ENCODE measurements at places on chromosomes 3 and 15.

- no peak for DNase-seq
Measured at GRCh38 chr15:86382341-86382740, 302.7 kb downstream of the AGBL1 start.

DNA sequence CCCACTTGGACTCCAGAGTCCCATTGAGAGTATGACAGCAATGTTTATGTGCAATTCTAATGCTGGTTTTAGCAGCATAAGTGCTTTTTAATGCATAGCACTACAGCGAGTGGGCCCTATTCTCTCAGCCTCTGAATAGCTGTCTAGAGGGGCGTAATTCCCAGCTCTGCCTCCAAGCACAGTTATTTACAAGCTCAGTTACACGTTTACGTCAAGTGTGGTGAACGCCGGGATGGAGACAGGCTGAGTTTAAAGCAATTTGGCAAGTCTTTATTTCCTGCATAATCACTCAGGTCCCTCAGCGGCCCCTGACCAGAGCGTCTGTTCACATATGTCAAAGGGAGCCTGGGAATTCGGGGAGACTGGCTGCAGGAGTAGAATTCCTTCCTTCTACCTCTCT is 43.9 kb downstream of the SOX14 start:
- DNase-seq, result no peak

GRCh38 chr15:59492389-59493377 is 54.7 kb downstream of the FAM81A start:
- peak; percentile 45 for DNase-seq

DNA sequence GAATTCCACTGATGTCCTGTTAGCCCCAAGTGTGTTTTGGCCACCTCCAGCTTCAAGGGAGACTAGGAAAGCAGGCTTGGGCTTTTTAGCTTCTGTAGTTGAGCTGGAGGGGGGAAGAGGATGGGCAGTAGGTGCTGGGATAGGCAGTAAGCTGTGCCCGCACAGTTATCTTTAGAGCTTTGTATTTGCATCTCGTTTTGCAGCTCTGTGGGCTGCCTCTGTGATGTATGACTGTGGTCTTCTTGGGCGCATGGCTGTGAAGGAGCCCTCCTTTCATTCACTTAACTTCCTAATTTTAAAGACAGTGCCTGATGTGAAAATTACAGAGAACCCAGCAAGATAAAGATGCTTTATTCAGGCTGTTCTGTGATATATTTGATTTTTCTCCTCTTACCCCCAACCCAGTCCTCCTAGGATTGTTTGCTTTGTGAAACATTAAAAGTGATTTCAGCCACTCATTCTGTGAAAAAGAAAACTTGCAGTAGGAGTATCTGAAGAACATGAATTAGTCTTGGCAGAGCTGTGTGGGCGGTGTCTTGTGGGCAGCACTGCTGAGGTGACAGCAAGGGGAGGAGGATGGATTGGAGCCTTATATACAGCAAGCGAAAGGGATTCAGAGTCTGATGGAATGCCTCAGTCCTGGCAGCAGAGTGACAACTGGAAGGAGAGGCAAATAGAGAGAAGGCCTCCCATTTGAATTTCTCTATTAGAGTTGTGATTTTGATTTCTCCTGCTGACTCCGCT is 74.3 kb downstream of the LARS2 start:
- DNase-seq, result no peak

- DNase-seq, result no peak
Measured at GRCh38 chr3:188584958-188585689, 431.2 kb downstream of the LPP start.

GRCh38 chr15:93943586-93943985 is 287.8 kb upstream of the MCTP2 start:
- no peak for DNase-seq

DNA sequence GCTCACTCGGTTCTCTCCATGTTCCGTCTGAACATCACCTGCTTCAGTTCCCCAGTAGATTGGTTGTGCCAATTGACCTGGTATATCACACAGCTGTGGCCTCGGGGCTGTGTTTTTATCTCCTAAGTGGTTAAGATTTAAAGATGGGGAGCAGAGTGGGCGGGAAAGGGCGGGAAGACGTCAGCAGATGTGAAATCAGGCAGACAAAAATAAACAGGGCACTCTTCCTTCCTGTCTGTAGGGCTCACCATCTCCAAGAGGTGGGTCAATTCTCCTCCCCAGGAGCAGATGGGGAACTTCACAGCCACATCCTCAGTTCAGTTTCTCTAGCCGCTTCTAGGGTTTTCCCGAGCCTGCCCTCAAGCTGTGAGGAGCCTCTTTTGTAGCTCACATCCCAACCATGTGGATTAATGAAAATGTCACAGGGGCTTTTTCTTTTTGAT is 26.8 kb upstream of the LIMD1 start:
- no peak for DNase-seq

- no peak for DNase-seq
Measured at GRCh38 chr3:133905376-133905775, 9.7 kb upstream of the RAB6B start.

GRCh38 chr3:187850258-187850921 is 105.1 kb upstream of the BCL6 start:
- DNase-seq, result no peak

DNA sequence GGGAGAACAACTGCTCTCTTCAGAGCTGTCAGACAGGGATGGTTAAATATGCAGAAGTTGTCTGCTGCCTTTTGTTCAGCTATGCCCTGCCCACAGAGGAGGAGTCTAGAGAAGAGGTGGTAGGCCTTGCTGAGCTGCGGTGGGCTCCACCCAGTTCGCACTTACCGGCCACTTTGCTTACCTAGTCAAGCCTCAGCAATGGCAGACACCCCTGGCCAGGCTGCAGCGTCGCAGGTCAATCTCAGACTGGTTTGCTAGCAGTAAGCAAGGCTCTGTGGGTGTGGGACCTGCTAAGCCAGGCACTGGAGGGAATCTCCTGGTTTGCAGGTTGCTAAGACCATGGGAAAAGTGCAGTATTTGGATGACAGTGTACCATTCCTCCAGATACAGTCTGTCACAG is 12.3 kb upstream of the TMEM45A start:
- no peak for DNase-seq
